ENCODE measurements at places on chromosomes 2 and 18.

GRCh38 chr18:42330296-42330695 lies 375.3 kb downstream of the PIK3C3 start:
- DNase-seq, result no peak

DNA sequence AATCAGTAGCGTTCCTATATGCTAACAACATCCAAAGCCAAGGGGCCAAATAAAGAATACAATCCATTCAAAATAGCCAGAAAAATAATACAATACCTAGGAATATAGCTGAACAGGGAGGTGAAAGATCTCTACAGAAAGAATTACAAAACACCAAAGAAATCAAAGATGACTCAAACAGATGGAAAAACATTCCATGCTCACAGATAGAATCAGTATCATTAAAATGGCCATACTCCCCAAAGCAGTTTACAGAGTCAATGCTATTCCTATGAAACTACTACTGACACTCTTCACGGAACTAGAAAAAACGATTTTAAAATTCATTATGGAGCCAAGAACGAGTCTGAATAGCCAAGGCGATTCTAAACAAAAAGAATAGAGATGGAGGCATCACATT lies 57.4 kb downstream of the CCBE1 start:
- no peak for DNase-seq

GRCh38 chr2:58099096-58099769 lies 52.6 kb downstream of the VRK2 start:
- no peak for DNase-seq

GRCh38 chr2:56127463-56128152 lies 56.2 kb upstream of the CCDC85A start:
- no peak for DNase-seq

DNA sequence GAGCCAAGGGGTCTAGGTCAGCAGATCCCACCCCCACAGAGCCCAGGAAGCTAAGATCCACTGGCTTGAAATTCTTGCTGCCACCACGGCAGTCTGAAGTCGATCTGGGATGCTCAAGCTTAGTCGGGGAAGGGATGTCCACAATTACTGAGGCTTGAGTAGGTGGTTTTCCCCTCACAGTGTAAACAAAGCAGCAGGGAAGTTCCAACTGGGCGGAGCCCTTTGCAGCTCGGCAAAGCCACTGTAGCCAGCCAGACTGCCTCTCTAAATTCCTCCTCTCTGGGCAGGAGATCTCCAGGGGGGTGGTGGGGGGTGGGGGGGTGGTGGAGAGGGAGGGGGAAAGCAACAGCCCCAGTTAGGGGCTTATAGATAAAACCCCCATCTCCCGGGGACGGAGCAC lies 419.5 kb downstream of the NUP35 start:
- no peak for DNase-seq

GRCh38 chr2:62923881-62924280 lies 126.7 kb upstream of the OTX1 start:
- DNase-seq, result no peak

- DNase-seq, result no peak
These were observed 4.9 kb upstream of the SIX2 start for GRCh38 chr2:45014016-45014702.

DNA sequence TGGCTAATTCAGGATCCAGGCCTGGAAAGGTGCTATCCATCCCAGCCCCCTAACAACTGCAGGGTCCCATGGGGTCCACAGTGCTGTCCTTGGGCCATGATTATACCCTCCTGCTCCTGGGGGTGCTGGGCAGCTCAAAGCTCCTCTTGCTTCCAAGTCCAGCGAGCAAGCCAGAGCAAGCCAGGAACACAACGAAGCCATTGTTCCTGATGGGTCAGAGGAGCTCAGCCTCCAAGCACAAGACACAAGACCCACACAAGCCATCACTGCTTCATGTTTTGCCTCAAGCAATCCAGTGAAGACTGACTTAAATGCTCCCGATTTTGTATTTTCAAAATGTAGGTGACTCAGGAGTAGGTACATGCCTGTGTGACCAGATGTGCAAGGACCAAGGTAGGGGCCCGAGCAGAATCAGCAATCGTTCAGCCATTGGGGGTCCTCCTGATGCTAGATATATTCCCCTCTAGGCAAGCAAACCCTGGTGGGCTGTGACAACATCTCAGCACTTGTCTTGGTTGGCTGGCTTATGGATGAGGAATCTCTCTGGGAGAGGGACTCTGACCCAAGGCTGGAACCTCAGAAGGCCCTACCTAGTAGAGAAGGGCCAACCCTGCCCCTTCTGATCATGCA lies 90.8 kb downstream of the EPAS1 start:
- no peak for DNase-seq

GRCh38 chr2:166333801-166334200 lies 41.9 kb downstream of the SCN9A start:
- no peak for DNase-seq

GRCh38 chr2:53750041-53750768 lies 17.4 kb upstream of the CHAC2 start:
- no peak for DNase-seq

DNA sequence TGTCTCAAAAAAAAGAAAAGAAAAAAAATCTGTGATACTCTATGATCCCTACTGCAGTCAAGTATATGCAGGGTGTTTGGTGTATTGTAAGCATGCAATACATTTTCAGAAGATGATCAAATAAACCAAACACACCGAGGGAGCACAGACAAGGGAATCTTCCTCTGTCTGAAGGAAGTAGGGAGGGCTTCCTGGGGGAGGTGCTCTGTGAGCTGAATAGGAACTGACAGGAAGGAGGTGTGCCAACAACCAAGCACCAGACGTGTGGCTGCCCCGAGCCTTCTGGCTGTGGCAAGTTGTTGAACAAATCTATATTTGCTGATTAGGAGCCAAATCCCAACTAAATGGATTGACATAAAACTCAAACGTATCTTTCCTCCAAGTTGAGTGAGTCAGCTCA lies 14.6 kb downstream of the THNSL2 start:
- no peak for DNase-seq

GRCh38 chr2:42424033-42424432 lies 63.0 kb upstream of the COX7A2L start:
- no peak for DNase-seq

GRCh38 chr2:236678307-236678975 lies 108.8 kb downstream of the ACKR3 start:
- DNase-seq, result no peak

GRCh38 chr2:238922435-238922834 lies 74.5 kb downstream of the TWIST2 start:
- DNase-seq, result no peak

DNA sequence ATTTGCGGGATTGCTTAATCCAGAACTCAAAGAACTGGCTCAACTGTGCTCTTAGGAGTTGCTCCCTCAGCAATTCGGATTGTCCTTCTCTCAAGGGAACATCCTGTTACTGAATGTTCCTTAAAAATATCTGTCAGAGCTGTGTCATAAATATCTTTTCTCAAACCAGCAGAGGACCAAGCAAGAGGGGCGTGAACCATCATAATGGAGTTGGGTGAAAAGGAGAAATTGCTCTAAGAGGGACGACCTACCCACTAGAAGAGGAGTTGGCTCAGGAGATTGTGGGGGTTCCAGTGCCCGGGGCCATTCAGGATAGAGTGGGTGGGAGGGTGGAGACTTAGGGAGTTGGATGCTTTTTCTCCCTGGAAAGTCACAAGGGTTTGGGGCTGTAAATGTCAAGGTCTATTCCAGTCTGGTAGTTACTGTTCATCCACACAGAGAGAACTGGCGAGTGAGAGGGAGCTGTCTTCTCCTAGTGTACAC lies 59.5 kb downstream of the MERTK start:
- no peak for DNase-seq

DNA sequence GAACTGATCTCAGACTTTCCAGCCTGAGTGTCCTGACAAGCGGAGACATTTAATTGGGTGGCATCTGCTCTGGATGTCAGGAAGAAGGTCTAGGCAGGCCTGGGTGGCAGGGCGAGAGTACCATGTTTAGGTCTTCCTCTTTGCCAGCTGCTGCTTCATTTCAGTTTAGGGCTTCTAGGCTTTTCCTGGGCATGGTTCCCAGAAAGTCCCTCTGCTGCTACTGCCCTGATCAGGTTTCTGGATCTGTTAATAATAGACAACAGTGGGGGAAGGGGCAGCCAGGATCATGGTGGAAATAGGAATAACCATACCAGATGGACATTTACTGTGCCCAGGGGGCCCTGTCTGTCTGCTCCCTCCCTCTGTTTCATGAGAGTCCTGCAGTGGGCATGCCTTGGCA lies 2.3 kb upstream of the PLCD4 start:
- no peak for DNase-seq

- DNase-seq, result no peak
These were observed 14.8 kb upstream of the C2orf66 start for GRCh38 chr2:196823750-196824522.

- no peak for DNase-seq
These were observed 81.7 kb downstream of the FAM161A start for GRCh38 chr2:61771904-61772845.

DNA sequence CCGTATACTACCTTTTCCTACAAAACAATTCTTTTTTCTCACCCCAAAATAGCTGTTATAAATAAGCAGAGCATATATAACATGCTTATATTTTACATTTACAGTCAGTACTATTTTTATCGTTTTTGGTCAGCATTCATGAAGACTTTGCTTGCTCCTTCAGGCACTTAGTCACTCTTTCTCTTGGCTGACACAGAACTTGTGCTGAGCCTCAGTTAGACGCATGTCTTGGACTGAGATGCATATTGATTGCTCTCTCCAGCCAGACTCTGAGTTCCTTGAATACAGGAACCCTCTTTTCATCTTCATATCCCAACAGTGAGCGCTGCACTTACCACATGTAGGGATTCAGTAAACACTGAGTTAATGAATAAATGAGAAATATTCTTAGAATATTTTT lies 158.3 kb downstream of the RTN4 start:
- no peak for DNase-seq

DNA sequence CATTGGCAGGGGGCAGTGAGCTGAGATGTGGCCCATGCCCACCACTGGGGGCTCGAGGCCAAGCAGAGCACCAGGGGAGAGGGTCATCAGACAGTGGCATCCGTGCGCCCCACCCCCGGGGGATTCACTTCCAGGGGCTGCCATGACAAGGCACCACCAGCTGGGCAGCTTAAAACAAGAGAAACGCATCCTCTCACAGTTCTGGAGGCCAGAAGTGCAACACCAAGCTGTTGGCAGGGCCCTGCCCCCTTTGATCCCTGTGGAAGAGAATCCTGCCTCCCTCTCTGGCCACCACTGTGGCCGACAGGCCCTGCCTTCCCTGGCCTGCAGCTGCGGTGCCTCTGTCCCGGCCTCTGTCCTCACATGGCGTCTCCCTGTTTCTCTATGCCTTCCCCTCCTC lies 187.7 kb upstream of the ID2 start:
- DNase-seq, result no peak

GRCh38 chr2:229612384-229612971 lies 101.9 kb downstream of the DNER start:
- no peak for DNase-seq

GRCh38 chr18:3529077-3529476 lies 79.1 kb downstream of the TGIF1 start:
- DNase-seq, result no peak

- no peak for DNase-seq
These were observed 51.3 kb downstream of the RMDN2 start for GRCh38 chr2:37976411-37976810.

GRCh38 chr2:78418021-78418420 lies 607.5 kb upstream of the REG3G start:
- DNase-seq, result no peak

DNA sequence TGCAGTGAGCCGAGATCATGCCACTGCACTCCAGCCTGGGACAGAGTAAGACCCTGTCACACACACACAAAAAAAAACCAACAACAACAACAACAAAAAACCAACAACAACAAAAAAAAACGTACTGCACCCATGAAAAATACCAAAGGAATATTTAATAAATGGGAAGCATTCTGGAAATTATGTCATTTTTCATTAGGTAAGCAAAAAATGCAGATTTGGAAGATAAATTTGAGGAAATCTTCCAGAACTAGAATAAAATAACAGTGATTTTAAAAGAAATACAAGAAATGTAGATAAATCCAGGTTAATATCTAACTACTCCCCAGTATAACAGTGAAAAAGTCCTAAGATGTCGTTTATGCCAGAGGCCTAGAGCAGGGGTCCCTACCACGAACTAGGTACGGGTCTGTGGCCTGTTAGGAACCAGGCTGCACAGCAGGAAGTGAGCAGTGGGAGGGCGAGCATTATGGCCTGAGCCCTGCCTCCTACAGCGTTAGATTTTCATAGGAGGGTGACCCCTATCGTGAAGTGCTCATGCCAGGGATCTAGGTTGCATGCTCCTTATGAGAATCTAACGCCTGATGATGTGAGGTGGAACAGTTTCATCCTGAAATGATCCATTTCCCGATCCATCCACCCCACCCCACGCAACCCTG lies 21.5 kb downstream of the FAM161A start:
- no peak for DNase-seq

- no peak for DNase-seq
These were observed 31.8 kb downstream of the BCL2 start for GRCh38 chr18:63287691-63288220.

GRCh38 chr2:100417711-100418124 lies 250 bp upstream of the CHST10 start:
- DNase-seq, result no peak

- no peak for DNase-seq
These were observed 882.5 kb downstream of the SLC4A3 start for GRCh38 chr2:220509966-220510365.

- DNase-seq, result no peak
These were observed 2.5 kb downstream of the PAX3 start for GRCh38 chr2:222296311-222296741.

GRCh38 chr18:72993250-72993649 lies 125.5 kb upstream of the NETO1 start:
- no peak for DNase-seq
